Hindlimb muscle (tissue), 1 donor: ENCODE measurements at places on chromosomes 2 and 18. TPM values are rescaled to one million over a fixed set of nuclear protein-coding genes. Genes with fewer than 3 reads are reported as not detected.

The VWC2L gene
- not detected for polyA plus RNA-seq

The DIS3L2 gene
- 25.9 TPM for polyA plus RNA-seq

The DOK6 gene
- polyA plus RNA-seq: 2.9 TPM

The LYG2 gene
- 0.25 TPM for polyA plus RNA-seq

GRCh38 chr2:120735746-120736170 lies at the start of gene GLI2:
Gene GLI2, plus strand, starts transcription at chr2:120735868. Its CDS starts 61,453 bp downstream, at chr2:120797321.
- DNase-seq: peak; percentile 87

DNA sequence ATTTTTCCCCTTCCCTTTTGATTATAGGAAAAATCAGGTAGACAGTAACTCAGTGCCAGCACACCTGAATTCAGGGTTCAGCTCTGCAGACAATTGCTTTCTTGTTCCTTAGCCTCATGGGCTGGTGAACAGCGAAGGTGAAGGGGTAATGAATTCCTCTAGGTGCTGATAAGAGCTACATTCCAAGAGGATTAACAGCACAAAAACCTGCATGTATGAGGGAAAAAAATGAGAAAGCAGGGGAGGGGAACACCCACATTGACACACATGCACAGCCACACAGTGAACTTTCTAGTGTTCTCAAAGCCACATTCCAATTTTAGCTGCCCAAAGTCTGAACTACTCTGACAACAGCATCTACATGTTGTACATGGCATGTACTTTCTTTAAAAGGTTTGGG lies 46.1 kb downstream of the SPATS2L start:
- no peak for DNase-seq

DNA sequence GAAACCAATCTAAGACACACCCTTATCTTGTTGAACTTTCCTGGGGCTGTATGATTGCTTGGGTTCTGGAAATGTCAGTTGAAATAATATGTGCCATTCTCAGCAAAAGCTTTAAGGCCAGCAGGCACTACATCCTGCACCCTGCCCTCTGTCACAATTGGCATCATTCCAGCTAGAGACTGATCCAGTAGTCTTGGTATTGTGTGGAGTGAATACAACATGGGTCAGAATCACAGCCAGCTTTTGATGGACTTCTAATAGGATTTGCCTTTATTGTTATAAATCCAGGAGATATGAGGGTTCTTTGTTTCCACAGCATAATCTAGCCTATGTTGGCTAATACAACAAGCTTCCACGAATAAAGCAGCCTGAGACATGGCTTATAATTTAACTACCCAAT lies 617.0 kb upstream of the CDH2 start:
- DNase-seq: no peak

DNA sequence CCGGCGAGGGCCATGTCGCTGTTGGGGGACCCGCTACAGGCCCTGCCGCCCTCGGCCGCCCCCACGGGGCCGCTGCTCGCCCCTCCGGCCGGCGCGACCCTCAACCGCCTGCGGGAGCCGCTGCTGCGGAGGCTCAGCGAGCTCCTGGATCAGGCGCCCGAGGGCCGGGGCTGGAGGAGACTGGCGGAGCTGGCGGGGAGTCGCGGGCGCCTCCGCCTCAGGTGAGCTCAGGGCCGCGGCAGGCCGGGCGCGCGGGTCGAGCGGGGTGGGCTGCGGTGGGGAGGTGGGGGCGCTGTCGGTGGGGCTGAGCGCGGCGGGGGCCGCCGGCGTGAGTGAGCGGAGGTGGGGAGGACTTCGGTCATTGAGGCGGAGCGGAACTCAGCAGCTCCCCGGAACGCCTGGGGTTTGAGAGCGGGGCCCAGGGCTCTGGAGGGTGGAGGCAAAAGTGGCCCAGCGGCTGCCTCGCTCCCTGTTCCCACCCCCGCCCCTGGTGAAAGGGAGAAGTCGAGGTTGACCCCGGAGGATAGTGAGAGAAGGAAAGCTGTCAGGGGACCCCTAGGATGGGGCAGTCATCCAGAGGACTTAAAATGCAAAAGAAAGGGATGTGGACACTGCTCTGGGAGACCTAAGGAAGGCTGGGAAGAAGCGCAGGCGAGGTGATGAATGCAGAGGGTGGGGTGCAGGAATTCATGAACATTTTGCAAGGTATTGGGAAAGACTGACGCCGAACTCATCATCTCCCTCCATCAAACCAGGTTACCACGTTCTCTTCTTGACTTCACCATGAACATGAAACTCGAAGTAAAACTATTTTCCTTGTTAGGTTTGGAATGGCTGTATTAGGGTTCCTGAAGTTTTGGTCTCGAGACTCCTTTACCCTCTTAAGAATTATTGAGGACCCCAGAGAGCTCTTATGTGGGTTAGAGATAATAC lies 633 bp downstream of the MALT1 start:
- peak; percentile 14 for DNase-seq

GRCh38 chr2:196849895-196850294 lies 40.7 kb upstream of the C2orf66 start:
- no peak for DNase-seq

GRCh38 chr2:174673440-174673839 lies 75.8 kb upstream of the WIPF1 start:
- no peak for DNase-seq

- DNase-seq: no peak
Measured at GRCh38 chr2:213007290-213007838, 144.0 kb downstream of the IKZF2 start.

DNA sequence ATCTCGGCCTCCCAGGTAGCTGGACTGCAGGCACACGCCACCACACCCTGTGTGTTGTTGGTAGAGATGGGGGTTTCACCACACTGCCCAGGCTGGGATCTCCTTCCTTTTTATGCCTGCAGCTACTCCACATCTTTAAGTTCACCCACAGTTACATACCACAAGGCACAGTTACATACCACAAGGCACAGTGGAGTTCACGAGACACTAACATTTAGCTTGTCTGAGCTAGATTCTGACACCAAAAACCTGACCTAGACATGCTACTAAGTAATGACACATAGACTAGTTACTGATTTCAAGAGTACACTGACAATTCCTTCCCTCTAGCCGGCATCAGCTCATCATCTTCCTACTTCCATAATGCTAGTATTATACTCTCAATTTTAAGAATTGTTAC lies 4.3 kb downstream of the POLR2D start:
- DNase-seq: no peak

DNA sequence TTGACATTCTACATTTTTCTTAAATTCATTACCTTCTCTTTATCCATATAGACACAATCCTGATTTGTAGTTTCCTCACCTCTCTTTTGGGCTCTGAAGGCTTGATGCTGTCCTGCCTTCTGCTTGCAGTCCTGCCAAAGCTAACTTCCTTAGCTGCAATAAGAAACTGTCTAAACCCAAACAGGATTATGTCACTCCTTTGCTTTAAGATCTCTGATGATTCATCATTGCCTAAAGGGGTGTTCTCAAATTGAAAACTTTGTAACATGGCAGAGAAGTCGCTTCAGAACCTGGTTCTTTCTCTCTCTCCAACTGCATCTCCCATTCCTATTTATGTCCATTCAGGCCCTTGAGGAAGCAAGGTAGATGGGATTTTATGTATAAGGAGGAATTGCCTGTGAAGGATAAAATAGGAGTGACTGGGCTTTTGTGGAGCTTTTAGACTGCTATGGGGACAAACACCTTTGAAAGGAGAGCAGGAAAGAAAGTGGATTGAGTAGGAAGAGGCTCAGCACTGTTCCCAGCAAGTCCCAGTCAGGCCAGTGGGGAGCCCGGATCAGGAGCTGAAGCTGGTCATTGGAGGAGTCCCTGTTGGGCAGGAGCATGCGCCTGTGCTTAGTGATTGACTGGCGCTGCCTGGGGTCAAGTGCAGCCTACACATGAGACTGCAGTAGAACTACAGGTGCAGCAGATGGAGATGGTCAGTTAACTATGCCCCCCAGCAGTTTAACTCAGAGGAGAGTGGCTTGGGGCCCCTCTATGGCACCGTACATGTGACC lies 390.6 kb downstream of the CTNNA2 start:
- no peak for DNase-seq
